ENCODE measurements at places on chromosomes 16 and 17.
A peak's percentile ranks its signal among the peaks of the same experiment; 100 is the strongest.

DNA sequence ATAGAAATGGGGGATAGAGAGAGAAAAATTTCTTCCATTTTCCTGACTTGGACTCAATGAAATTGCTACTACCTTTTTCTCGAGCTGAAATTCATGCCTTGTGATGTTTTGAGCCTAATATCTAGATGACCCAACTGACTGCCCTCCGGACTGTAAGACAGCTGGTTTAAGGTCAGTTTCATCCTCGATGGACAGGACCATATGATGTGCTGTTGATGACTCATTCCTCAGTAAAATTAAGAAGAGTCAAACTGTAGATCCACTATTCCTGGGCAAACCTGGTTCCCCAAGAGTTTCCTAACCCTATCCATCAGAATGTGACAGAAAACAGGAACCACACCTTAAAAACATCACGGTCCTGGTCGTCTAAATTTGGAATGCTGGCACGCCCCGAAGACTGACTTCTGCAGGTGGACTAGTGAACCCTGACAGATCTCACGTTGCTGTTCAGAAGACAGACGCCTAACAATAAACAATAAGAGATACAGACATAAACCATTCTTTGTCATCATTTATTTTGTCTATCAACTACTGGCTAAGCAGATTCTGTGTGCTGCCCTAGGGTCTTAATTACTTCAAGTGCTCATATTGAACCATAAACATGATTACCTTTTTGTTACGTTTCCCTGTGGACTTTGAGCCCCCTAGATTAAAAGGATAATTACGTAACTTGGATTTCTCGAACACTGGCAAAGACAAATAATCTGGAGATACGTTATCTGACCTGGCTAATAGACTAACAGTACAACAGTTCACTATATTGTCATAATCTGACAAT is 45.1 kb upstream of the NOS2 start:
- DNase-seq = no peak

- DNase-seq = no peak
Observed at GRCh38 chr17:57517273-57517631, 227.8 kb downstream of the CCDC182 start.

DNA sequence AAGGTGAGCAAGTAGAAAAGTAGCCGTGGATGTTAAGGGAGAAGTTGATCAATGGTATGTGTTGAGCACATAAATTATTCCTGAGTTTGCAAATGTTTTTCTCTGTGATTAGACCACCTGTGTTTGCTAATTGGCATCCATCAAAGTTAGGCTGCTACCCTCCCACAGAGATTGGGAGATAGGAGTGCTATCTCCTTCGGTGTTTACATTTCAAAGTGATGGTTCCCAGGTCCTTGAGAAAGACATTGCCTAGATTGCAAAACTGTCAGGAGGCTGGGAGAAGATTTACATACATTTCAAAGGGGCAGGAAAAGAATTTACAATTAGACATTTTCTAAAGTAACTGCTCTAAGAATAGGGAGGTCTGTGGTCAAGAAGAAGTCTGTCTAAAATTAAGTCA is 54.3 kb upstream of the CNTNAP4 start:
- DNase-seq = no peak

- DNase-seq = no peak
Observed at GRCh38 chr17:74211141-74211911, 2.0 kb upstream of the TTYH2 start.

- DNase-seq = no peak
Observed at GRCh38 chr16:29308644-29309546, 97.6 kb downstream of the NPIPB11 start.

DNA sequence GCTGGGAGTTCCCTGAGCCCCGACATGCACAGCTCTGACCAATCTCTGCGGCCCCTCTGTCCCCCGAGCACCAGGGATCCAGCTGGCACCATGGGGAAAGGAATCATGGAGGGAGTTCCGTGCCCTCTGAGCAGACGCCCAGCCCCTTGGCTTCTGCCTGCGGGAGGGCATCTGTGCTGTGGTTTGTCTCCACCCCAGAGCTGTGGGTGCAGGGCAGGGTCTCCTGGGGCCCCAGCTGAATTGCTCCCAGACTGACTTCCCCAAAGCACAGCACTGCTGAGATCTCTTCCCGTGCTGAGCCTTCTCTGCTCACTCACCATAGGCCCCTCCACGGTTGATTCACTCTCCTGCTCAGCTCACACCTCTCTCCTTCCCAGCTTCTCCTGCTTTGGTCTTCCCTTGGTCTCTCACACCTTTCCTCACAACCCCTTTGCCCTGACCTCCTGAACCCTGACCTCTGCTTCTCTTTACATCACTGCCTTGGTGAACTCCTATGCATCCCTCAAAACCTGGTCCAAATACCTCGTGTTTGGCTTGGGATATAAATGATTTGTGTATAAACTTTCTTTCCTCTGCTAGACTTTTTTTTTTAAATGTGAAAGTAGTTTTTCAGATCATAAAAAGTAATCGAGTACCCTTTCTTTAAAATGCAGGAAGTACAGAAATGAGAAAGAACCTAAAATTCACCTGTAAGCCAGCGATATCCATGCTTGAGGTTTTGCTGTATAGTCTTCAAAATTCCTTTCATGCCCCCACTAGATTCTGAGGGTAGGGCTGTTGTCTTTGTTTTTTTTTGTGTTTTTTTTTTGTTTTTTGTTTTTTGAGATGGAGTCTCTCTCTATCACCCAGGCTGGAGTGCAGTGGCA is 265.3 kb downstream of the SEC14L1 start:
- no peak for DNase-seq

DNA sequence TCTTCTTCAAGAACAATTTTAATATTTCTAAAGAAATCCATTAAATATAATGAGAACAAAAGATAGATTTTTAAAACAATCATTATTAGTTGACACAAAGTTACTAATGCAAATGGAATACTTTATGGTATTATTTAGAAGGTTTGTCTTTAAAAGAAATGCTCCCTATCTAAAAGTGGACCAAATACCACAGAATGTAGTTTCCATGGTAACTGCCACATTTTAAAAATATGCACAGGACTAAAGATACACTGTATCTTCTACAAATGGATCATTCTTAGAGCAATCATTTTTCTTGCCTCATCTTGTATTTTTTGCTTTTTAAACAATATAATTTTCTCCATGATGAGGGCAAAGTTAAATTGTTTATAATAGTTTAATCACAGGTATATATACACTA is 296.0 kb downstream of the CEP112 start:
- DNase-seq = no peak

DNA sequence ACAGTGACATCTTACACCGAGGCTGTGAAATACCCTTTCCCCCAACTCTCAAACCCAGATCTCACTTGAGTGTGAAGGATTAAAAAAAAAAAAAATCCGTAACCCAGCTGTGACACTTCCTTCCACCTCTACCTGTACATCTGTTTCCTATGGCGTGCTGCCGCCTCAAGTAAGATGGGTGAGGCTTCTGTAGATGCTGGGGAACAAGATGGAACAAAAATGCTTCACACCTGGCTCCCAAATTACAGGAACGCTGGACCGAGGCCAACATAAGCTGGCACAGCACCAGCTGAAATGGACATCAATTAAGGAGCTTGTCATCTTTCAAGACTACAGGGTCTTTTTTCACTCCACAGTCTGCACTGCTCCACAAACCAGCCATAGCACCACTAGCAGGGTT is 95.9 kb downstream of the HIC1 start:
- DNase-seq = no peak

DNA sequence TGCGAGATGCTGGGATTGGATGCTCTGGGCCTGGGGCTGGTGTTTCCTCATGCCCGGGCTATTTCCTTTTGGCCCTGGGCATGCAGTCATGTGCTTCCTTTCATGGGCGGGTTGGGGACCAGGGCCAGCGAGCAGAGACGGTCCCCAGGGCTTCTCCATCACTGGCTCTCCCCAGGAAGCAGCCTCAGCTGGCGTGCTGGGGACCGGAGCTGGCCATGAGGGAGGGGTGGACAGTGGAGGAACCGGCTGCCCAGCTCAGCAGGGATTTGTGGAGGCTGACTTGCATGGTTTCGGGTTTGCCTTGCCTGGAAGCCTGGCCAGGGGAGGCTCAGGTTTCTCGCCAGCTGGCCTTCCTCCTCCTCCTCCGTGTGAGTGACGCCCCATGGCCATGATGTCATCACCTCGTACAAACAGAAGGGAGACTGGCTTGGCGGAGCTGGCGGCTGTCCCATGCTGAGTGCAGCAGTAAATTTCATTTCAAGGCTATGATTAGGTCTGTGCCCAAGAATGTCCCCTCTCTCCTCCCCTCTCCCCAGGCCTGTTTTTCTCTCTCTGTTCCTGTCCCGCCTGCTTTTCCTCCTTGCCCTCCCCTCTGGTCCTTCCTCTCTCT is 8.9 kb upstream of the TIMP2 start:
- DNase-seq = peak; percentile 48

DNA sequence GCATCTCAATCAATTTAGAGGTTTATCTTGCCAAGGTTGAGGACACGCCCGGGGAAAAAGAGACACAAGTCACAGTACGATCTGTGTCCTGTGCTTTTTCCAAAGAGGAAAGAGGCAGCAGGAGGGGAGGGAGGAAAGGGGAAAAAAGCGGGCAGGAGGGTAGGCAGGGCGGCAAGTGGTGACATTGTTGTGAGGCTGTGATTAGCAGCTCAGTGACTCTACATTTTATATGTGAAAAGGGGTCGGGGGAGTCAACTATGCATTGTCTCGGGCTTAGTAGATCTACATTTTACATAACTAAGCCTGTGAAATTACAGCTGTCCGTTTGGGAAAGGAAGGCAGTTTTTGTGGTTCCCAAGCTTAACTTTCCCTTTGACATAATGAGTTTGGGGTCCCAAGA is 22.2 kb upstream of the RIPOR1 start:
- DNase-seq = no peak

DNA sequence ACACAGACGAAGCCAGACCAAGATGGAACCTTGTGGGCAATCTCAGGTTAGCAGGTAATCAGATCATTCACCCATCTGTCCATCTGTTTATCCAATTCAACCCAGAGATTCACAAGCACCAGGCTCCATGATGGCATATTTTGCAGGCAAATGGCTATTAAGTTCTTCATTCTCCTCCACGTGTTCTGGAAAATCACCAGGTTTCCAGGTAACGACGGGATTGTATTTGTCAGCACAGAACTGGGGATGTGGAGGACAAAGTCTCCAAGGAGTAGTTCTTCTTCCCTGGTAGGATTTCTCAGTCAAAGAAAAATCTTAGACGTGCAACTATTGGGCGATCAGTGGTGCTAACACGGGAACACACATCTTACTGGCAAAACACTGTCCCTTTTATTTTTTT is 368.8 kb downstream of the SLC39A11 start:
- no peak for DNase-seq

DNA sequence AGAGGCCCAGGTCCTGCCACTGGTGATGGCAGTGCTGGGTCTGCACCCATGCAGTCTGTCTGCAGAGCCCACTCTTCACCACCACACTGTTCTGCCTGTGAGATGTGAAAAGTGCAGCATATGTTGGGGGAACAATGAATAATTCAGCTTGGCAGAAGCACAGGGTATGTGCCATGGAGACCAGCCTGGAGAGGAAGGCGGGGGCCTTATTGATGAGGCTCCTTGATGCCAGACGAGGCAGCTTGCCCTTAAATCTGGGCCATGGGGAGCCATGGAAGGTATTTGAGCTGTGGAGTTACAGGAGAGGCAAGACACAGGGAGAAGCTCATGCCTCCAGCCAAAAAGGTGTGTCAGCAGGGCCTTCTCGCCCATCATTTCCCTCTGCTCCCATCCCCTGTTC is 124.7 kb downstream of the C16orf78 start:
- DNase-seq = no peak

- no peak for DNase-seq
Observed at GRCh38 chr16:27208081-27208680, 4.9 kb downstream of the KDM8 start.

DNA sequence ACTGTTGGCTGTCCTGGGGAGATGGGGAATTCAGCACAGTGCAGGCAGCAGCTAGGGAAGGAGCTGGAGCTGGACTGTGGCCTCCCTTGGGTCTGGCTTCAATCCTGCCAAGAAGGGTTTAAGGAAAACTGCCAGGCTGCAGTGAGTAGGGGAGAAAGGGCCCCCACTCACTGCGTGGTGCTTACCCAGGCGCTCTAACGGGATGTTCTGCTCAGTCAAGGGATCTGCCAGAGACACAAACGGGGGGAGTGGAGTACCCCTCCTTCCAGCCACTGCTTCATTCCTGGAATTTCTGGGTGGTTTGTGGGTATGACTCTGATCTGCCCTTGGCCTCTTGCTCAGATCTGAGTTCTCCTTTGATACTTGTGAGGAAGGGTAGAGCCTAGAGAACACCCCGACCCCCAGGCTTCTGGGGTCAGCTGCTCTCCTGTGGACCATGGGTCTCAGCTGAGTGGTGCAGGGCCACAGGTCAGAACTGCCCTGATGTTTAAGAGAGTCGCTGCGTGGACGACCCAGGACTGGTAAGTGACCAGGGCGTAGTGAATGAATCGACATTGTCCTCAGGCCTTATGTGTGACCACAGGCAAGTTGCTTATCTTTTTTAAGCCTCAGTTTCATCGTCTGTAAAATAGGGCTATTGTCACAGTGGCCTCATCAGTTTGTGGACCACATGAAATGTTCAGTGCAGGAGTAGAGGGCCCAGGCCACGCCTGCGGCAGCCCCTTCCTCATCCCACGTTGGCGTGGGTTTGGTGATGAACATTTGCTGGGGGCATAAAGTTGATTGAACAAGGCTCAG is 9.6 kb downstream of the CRISPLD2 start:
- DNase-seq = peak; percentile 59

- no peak for DNase-seq
Observed at GRCh38 chr16:11428623-11428953, 83.3 kb downstream of the RMI2 start.

- DNase-seq = no peak
Observed at GRCh38 chr17:76791053-76791980, 53.4 kb downstream of the MFSD11 start.

GRCh38 chr16:528111-529011 is 849 bp downstream of the CAPN15 start:
- DNase-seq = no peak

- DNase-seq = no peak
Observed at GRCh38 chr16:5640883-5641282, 543.3 kb upstream of the EEF2KMT start.

- DNase-seq = no peak
Observed at GRCh38 chr17:35554668-35555067, 6.0 kb downstream of the SLFN14 start.

GRCh38 chr16:30609002-30609925 is 925 bp downstream of the ZNF689 start:
- no peak for DNase-seq

GRCh38 chr17:16900288-16900882 is 71.5 kb downstream of the TNFRSF13B start:
- DNase-seq = no peak

DNA sequence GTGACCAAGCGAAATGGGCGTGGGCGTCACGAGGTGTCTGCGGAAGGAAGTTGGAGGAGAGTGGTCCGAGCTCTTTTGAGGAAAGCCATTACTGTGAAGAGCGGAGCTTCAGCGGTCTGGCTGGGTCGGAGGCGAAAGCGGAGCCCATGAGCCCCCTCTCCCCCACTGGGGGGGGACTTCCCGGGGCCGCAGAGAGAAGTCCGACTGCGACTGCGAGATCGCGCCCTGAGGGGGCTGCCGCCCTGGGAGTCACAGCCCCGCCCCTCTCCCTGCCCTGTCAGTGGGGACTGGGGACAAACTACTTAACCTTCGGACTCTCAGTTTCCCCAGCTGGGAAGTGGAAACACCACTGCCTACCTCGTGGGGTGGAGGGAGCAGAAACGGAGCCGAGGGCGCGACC is 20.0 kb upstream of the ARL4D start:
- no peak for DNase-seq

All from epithelial cell of proximal tubule (primary cell).